ENCODE measurements at places on chromosomes 3 and 15.
A peak's percentile ranks its signal among the peaks of the same experiment; 100 is the strongest.

DNA sequence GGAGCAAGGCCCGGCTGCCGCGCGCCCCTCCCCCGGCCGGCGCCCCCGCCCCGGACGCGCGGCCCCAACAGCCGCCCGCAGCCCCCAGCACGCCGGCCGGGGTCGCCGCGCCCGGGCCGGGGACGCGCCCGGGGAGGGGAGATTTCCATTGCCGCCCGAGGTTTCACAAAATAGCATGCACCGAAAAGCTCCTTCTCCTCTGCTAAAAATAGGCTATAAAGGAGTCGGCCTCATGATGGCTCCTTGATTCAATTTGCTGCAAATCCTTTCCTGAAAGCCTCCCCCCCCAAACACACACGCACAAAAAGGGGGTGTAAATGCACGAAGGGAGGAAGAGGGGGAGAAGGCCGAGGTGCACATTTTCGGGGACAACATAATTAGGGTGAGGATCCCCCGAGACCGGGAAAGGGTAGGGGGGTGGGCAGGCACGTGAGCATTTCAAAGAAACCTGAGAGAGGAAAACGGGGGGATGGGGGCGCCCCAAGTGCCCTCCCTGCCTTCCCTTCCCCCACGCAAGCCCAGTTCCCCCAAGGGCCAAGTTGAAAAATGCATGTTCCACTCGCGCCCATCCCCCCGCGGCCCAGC, 734 bp downstream of the TBL1XR1 start:
- peak; percentile 60 for DNase-seq
- no peaks in the 10 kb centered on the region for H3K27me3 ChIP-seq
- peak overlapping the region; percentile 89 for H3K27ac ChIP-seq
- H3K4me1 ChIP-seq = peaks cover 26% of the 10 kb centered on the region
- peak overlapping the region; percentile 97 for H3K4me3 ChIP-seq
- H3K36me3 ChIP-seq = peaks cover 9% of the 10 kb centered on the region

DNA sequence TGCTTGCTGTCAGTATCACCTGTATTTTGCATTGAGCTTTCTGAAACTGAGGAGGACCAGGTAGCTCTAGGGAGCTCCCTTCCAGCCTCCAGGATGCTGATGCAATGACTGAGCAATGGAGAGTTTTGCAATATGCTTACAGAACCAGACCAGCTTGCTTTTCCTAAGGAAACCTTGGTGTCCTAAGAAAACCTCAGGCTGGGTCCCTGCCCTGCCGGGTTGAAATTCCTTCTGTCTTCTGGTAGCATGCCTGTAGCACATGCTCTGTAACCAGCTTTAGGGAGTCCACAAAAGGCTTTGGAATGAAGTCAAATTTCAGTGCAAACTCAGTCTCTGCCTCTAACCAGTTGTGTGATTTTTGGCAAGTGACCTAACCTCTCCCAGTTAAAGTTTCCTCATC, 65.8 kb upstream of the GSK3B start:
- peaks cover 32% of the 10 kb centered on the region for H3K4me1 ChIP-seq
- no peak overlapping the region for H3K4me3 ChIP-seq
- no peaks in the 10 kb centered on the region for H3K36me3 ChIP-seq
- H3K27ac ChIP-seq = peak overlapping the region; percentile 96
- no peaks in the 10 kb centered on the region for H3K27me3 ChIP-seq

DNA sequence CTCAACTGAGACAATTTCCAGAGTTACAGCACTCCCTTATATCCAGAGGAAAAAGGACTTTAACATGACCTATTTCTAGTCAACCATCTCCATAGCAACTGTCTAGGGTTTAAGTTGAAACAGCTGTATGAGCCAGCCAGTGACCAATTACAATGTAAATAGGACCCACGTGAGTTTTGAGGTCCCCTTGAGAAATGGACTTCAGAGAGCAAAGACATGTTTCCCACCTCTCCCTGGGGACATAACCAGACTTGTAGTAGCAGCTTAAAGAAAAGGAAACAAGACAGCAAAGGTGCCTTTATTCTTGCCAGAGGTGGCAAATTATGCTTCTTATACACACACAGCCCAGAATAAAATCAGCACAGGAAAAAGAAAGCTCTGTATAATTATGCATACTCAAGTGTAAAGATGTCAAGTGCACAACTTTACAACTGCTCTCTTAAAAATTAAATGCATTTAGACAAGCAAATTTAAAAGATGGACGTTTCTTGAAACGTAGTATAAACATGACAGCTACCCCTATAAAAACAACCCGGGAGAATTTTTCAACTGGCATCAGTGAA, 40.2 kb downstream of the SUMF1 start:
- DNase-seq = peak; percentile 82
- peak overlapping the region; percentile 82 for H3K27ac ChIP-seq
- H3K4me1 ChIP-seq = peaks cover 22% of the 10 kb centered on the region
- no peaks in the 10 kb centered on the region for H3K27me3 ChIP-seq
- H3K36me3 ChIP-seq = peaks cover 5% of the 10 kb centered on the region
- no peak overlapping the region for H3K4me3 ChIP-seq

DNA sequence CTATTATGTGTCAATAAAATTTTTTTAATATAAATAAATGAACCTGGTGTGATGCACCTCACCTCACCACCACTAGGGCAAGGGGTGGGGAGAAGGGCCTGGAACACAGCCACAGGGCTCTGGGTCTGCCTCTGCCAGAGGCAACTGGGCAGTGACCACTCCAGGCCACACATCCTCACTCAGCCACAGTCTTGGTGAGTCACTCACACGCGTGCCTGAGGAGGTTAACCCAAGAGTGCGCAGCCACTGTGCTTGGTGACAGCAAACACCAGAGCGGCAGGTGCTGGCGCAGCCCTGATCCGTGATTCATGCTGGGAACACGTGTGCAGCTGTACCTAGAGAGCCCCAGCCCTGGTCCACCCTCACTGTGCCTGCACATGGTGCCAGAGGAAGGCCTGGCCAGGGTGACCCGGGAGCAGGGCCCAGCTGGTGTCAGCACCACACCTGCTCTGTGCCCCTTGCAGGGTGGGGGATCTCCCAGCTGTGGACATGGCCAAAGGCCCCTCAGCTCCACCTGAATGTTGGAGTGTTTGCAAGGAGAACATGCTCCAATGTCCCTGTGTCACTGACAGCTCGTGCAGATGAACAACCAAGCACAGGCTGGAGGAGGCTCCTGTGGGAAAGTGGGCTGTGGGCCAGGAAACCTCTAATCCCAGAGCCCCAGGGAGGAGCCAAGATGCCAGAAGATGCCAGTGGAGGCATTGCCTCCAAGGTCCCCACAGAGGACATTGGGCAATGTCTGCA, 2.1 kb downstream of the SLC41A3 start:
- peak overlapping the region; percentile 28 for H3K4me3 ChIP-seq
- H3K27ac ChIP-seq = peak overlapping the region; percentile 36
- no peaks in the 10 kb centered on the region for H3K36me3 ChIP-seq
- peak; percentile 82 for DNase-seq
- peaks cover 15% of the 10 kb centered on the region for H3K4me1 ChIP-seq

DNA sequence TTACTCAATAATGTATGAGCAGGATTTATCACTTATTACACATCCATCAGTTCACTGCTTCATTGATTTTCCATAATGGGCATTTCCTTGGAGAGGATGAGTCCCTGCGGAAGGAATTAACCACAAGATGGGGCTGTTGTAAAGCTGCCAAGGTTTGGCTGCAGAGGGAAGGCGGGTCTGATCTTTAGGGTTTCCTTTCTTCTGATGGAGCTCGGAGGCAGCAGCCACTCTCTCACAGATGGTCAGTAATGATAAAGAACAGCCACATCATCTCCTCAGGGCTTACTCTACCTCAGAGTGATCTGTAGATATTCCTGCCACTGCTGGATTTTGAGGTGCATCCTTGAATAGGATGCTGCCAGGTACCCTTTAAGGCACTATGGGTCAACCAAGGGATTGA, 115.2 kb downstream of the USP13 start:
- H3K4me1 ChIP-seq = no peaks in the 10 kb centered on the region
- H3K27ac ChIP-seq = no peak overlapping the region
- peak; percentile 69 for DNase-seq

DNA sequence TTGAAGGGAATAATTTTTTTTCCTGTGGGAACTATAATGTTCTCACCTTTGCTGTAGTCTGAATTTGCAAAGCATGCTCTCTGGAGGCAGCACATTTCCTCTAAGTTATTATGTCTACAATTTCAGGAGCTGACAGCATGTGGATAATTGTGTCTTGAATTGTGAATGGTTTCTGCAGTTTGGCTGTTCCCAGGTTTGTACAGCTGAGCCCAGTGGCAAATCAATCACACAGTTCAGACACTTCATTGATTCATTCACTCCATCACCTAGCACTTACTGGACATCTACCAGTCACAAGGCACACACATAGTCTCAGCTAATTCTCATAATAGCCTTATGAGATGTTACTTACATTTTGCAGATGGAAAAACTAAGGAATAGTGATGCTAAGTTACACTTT, 219.0 kb upstream of the ROPN1 start:
- H3K36me3 ChIP-seq = no peaks in the 10 kb centered on the region
- no peak overlapping the region for H3K27ac ChIP-seq
- no peak overlapping the region for H3K4me3 ChIP-seq
- no peaks in the 10 kb centered on the region for H3K4me1 ChIP-seq
- peaks cover 96% of the 10 kb centered on the region for H3K27me3 ChIP-seq

- DNase-seq = peak; percentile 0
- H3K36me3 ChIP-seq = no peaks in the 10 kb centered on the region
- H3K4me1 ChIP-seq = peaks cover 7% of the 10 kb centered on the region
- peak overlapping the region; percentile 26 for H3K4me3 ChIP-seq
- no peaks in the 10 kb centered on the region for H3K27me3 ChIP-seq
- no peak overlapping the region for H3K27ac ChIP-seq
Measured at GRCh38 chr3:104291437-104291851, 1075.3 kb upstream of the ALCAM start.

DNA sequence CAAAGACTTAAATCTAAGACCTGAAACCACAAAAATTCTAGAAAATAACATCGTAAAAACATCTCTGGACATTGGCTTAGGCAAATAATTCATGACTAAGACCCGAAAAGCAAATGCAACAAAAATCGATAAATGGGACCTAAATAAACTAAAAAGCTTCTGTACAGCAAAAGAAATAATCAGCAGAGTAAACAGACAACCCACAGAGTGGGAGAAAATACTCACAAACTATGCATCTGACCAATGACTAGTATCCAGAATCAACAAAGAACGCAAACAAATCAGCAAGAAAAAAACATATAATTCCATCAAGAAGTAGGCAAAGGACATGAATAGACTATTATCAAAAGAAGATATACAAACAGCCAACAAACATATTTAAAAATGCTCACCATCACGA, 749.4 kb downstream of the PLOD2 start:
- DNase-seq = no peak
- no peaks in the 10 kb centered on the region for H3K27me3 ChIP-seq
- H3K36me3 ChIP-seq = no peaks in the 10 kb centered on the region
- no peaks in the 10 kb centered on the region for H3K4me1 ChIP-seq
- no peak overlapping the region for H3K4me3 ChIP-seq

- no peak for DNase-seq
- no peaks in the 10 kb centered on the region for H3K27me3 ChIP-seq
- peaks cover 7% of the 10 kb centered on the region for H3K36me3 ChIP-seq
Measured at GRCh38 chr3:120438665-120439370, 12.0 kb downstream of the FSTL1 start.

DNA sequence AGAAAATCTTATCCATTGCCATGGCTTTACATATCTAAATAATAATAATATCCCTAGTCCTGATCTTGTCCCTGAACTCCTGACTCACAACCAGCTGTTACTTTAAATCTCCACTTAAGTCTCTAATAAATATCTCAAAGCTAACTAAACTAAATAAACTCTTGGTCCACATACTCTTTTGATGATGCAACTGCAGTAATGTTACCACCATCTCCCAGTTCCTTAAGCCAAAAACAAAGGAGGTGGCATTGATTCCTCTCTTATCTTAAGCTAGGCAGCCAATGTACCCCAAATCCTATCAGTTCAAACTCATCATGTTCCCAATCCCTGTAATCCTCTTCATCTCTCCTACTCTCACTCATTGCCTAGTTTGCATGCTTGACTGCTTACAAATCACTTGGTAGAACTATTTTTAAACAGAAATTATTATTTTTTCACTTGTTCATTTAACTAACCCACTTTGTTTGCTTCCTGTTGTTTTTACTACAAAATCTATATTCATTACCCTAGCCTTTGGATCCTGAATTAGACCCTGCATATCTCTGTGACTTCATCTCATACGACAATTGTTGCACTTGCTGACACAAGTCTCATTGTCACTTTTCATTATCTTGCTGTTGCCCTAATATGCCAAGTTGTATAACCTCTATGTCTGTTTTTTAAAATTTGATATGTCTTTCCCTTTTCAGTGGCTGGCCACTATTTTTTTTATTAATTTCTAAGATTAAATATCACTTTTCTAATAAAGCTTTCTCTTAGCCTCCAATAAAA, 462.2 kb downstream of the ZPLD1 start:
- H3K4me1 ChIP-seq = no peaks in the 10 kb centered on the region
- peaks cover 91% of the 10 kb centered on the region for H3K27me3 ChIP-seq
- H3K27ac ChIP-seq = no peak overlapping the region
- no peaks in the 10 kb centered on the region for H3K36me3 ChIP-seq

DNA sequence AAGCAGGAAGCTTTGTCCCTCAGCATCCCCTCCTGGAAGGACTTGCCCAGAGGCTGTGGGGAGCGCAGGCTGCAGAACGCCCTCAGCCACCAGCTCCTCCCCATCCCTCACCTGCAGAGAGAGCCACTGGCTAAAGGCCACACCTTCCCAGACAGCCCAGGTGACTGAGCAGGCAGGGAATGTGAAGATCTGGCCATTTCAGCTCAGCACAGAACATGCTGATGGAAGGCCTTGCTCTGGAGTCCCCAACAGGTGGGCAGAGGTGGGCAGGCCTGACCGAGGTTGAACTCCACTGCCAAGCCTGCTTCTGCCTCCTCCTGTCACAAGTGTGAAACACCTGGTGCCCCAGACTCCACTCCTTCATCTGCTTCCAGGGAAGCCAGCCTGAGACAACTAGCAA, 50.7 kb upstream of the SEC61A1 start:
- H3K27ac ChIP-seq = no peak overlapping the region
- no peaks in the 10 kb centered on the region for H3K36me3 ChIP-seq
- no peak overlapping the region for H3K4me3 ChIP-seq
- peaks cover 40% of the 10 kb centered on the region for H3K27me3 ChIP-seq
- DNase-seq = no peak

- H3K27ac ChIP-seq = no peak overlapping the region
- no peak for DNase-seq
- no peaks in the 10 kb centered on the region for H3K27me3 ChIP-seq
- H3K36me3 ChIP-seq = no peaks in the 10 kb centered on the region
Measured at GRCh38 chr3:171648069-171648468, 162.2 kb downstream of the PLD1 start.

DNA sequence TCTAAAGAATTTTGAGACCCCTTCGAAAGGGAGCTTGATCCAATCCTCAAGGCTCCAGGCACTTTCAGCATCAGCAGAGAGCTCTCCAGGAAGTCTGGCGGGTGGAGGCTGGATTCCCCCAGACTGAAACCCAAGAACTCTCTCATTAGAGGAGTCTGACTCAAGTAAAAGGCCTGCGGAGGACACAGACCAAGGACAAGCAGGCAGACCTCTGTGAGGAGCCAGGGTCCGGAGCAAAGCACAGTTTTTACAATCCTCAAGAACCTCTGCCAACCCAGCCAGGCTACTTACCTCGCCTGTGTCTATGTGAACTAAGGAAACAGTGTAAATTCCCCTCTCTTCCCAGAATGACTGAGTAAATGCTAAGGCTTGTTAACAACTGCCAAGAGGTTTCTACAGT, 86.2 kb downstream of the FBN1 start:
- H3K4me1 ChIP-seq = peaks cover 23% of the 10 kb centered on the region
- H3K27ac ChIP-seq = no peak overlapping the region
- H3K4me3 ChIP-seq = no peak overlapping the region
- H3K36me3 ChIP-seq = no peaks in the 10 kb centered on the region

- no peaks in the 10 kb centered on the region for H3K4me1 ChIP-seq
- no peak for DNase-seq
- H3K36me3 ChIP-seq = no peaks in the 10 kb centered on the region
- no peak overlapping the region for H3K27ac ChIP-seq
Measured at GRCh38 chr3:25057379-25057778, 370.7 kb upstream of the RARB start.

All from MCF 10A (cell line).